ENCODE measurements at places on chromosomes 5 and 9. TPM values are rescaled to one million over a fixed set of nuclear protein-coding genes. Genes with fewer than 3 reads are reported as not detected.

The CFAP157 gene
- total RNA-seq, result not detected

The STOM gene
- total RNA-seq, result 100 TPM

The PCDHB16 gene
- 9.2 TPM for total RNA-seq

The PCDHGB3 gene
- total RNA-seq, result 14.2 TPM

The CCDC187 gene
- 0.66 TPM for total RNA-seq

The GARNL3 gene
- 48.6 TPM for total RNA-seq

The TRPM6 gene
- total RNA-seq, result 0.44 TPM

The PCDHB4 gene
- 4.5 TPM for total RNA-seq

The RLN2 gene
- total RNA-seq, result not detected

The QSOX2 gene
- total RNA-seq, result 20.5 TPM

The TMEM171 gene
- total RNA-seq, result 1.6 TPM

The C9 gene
- total RNA-seq, result not detected

The SAXO1 gene
- total RNA-seq, result 0.05 TPM

The SVEP1 gene
- 27.3 TPM for total RNA-seq

The NUTM2F gene
- not detected for total RNA-seq

The PCDHGB2 gene
- 14.6 TPM for total RNA-seq

The ZNF454 gene
- 21.7 TPM for total RNA-seq

The IL3 gene
- not detected for total RNA-seq

The RFX3 gene
- 50.7 TPM for total RNA-seq

The TMEFF1 gene
- 29.2 TPM for total RNA-seq

The STPG3 gene
- total RNA-seq, result not detected

The NPR2 gene
- 30.7 TPM for total RNA-seq

The PAPPA gene
- total RNA-seq, result 7.4 TPM

The TRIM36 gene
- total RNA-seq, result 32.7 TPM

The SNCB gene
- 10.1 TPM for total RNA-seq

The IRX1 gene
- 13.0 TPM for total RNA-seq

The SLC34A3 gene
- total RNA-seq, result not detected

The CATSPER3 gene
- total RNA-seq, result not detected
